ENCODE measurements at places on chromosomes 1 and 21. TPM values are rescaled to one million over a fixed set of nuclear protein-coding genes. Genes with fewer than 3 reads are reported as not detected.

GRCh38 chr1:119896303-119896702, at the start of gene ADAM30:
Gene ADAM30, minus strand, starts transcription at chr1:119896515. Its CDS starts 179 bp downstream, at chr1:119896336.
- no peak for DNase-seq

- no peak for DNase-seq
Observed at GRCh38 chr1:9676815-9677393, 25.4 kb downstream of the PIK3CD start.

DNA sequence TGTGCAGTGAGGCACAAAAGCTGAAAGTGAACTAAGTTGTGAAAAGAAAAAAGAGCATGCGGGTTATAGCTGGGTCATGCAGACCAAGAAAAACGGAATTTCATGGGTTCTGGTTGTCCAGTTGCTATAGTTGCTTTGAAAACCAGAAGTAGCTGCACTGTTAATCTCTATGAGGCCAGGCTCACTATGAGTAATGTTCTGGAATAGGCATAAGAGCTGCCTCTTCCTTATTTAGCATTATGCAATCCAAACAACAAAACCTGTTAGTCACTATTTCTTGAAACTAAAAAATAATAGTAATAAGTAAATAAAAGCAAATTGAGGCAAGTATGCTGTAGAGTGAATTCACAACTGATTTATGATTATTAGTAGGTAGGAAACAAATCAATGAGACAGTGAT, 1383.7 kb downstream of the MRPL39 start:
- no peak for DNase-seq

DNA sequence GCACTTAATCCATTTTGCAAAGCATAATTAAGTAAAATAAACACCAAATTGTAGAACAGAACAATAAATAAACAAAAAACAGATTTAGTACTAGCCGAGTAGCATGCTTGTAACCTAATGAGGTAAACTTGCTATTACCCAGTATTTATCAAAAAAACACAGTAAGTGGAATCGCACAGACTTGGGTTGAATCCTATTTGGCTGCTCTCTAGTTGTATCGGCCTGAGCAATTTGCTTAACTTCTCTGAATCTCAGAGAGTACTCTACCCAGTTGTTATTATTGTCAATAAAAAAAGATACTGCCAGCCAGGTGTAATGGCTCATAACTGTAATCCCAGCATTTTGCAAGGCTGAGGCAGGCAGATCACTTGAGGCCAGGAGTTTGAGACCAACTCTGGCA, 664.3 kb downstream of the ADGRL2 start:
- no peak for DNase-seq

DNA sequence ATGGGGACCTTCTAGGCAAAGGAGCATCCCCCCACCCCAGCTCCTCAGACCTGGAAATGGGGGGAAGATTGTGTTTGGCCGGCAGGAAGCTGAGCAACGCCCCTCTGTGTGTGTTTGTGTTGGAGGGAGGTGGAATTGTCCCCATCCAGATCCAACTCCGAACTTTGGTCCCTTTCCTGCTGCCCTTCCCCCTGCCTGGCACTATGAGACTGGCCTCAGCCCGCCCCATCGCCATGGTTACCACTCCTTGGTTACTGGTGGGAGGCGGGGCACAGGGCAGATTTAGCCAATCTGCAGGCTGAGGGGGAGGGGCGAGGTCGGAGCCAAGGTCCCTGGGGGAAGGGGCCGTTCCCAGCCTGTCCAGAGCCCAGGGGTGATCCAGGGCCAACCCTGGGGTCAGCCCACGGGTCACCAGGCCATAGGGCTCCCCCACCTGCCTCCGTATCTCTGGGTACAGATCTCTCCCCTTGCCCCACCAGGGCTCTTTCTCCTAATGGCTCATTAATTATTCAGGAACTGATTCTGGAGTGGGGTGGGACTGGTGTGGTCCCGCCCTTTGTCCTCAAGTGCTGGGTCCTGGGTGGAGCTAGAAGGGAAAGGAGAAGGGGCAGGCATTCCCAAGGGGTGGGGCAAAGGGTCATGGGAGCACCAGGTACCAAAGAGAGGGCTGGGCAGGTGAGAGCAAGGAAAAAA, 15.2 kb downstream of the PTPRF start:
- no peak for DNase-seq

- DNase-seq, result peak; percentile 97
Observed at GRCh38 chr1:153880962-153881361, 41.8 kb downstream of the GATAD2B start.

GRCh38 chr1:7893529-7894180, 40.8 kb upstream of the UTS2 start:
- no peak for DNase-seq

DNA sequence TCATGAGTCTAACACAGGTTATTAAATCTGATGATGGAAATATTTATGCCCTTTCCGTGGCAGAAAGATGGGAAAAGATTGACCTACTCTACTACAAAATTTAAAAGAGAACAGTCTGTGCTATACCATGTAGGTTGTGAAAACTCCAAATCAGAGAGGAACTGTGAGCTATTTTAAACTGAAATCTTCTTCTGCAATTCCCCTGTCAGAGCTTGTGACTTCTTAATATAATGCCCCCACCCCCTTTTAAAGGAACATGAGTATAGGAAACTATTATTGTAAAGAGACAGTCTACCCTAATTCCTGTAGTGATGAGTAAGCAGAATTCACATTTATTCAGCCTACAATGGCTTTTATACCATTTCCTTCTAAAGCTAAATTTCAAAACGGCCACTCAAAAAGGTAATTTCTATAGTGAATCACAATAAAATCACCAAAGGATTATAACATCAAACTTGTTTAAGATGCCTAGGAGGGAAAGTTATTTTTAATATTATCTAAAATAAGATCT, 11.7 kb downstream of the DSCAM start:
- DNase-seq, result no peak

- no peak for DNase-seq
Observed at GRCh38 chr1:86441581-86441980, 17.6 kb downstream of the CLCA2 start.

DNA sequence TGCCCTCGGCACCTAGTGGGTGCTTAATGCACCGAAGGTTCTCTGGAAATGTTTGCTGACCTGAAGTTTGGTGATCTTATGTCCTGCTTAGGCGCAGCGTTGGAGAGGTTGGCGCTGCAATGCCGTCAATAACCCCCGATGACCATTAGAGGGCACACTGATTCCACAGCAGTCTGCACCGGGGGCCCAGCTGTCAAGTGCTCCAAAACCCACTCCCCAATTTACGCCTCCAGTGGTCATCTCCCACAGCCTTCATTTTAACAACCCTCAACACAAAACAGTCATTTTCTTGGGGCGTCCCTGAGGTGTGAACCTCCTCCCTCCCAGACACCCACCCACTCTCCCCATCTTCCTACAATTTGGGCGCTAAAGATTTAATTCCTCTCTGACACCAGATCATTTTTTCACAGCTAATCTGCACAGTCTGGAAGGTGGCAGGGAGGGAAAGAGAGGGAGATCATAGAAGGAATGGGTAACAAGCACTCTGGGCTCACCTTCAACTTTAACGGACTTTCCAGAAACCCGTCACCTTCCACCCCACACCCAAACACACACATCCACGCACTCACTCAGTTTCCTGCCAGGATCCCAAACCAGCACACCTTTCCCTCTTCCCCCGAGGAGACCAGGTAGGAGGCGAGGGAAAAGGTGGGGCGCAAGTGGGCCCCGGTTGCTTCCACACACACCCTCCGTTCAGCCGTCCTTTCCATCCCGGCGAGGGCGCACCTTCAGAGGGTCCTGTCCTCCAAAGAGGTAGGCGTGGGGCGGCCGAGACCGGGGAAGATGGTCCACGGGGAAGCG, 570 bp upstream of the NPR1 start:
- no peak for DNase-seq

GRCh38 chr21:38804789-38805327, 871 bp upstream of the ETS2 start:
- DNase-seq, result no peak

GRCh38 chr1:153635872-153636271, 2.0 kb downstream of the CHTOP start:
- DNase-seq, result no peak

DNA sequence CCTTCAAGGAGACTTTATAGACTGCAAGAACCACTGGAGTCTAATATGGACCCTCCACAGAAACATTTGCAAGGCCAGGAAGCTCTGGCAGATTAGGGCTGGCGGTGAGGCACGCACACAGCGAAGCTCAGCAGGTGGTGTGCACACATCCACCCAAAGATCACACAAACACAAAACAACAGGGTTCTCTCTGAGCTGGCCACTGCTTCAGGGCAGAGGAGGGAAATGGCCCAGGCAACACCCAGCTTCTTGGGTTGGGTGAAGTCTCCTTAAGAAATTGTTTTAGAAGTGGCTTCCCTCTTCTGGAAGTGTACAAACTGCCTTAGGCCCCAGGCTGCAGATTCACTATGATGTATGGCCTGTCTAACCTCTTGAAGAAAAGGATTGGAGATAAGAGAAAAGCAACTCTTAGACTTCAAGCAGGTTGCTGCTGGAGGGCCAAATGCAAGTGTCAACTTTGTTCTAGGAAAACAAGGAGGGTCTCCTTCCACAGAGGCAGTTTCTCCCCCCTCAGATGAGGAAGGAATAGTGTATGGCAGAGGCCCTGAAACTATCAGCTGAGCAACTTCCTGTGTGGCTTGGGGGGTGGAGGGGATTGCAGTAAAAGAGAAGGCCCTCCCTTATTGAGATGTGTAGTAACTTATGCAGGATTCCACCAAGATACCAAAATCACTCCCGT, 2.0 kb downstream of the RCSD1 start:
- no peak for DNase-seq

DNA sequence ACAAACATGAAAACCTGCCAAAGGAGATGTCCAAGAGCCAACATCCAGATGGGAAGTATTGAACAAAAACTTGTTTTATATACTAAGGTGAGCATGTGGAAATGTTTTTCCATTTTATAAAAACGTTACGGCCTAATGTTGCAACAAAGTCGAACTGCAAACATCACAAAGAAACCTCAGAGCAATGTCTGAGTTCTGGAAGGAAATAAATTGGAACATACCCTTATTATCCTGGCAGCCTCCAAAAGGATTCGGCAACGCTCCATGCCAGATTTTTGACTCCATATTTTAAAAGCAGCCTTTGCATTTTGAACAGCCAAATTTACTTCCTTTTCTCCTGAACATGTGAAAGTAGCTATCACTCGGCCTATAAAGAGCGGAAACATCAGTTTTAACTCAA, 3.3 kb downstream of the ALDH9A1 start:
- DNase-seq, result peak; percentile 15

DNA sequence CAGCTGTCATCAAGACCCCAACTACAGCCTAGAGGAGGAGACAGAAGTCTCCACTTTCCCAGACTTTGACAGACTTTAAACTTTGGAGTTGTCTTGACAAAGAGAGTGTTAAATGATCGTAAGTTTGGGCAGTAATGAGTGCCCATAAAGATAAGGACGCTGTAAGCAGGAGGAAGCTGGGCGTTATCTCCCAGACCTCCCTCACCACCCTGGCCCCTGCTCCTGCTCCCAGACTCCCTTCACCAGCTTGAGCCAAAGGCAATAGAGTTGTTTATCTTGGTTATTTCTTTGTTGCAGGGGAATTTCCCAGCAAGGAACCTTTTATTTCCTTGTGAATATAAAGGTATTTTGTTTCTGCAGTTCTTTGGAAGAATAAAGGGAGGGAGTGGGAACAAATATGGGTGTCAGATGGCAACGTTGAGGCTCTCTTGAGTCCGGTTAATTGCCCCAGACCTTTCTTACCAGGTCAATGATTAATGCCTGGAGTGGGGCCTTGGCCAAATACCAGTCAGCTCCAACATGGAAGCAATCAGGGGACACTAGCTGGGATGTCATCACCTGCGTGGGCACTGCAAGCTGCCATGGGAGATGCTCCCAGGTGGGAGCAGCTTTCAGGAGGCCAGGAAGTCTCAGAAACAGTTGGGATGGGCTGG, 4.4 kb downstream of the PIGR start:
- DNase-seq, result no peak

DNA sequence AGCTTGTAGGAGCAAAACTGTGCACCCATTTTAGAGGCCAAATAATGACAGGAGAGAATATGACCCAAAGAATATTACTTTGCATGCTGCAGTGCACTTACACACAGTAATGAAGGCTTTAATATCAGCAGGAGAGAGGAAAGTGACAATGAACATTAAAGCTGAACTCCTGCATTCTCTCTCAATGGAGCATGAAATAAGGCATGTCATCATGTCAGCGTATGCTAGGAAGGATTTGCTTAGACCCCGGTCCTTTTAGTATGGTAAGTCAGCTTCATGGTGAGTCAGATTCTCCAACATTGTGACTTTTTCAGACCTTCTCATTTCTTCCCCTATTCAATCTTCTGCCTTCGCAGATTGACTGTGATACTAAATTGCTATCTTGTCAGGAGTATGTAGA, 210.7 kb upstream of the TMPRSS15 start:
- DNase-seq, result no peak

GRCh38 chr1:180544050-180544449, 14.7 kb upstream of the OVAAL start:
- DNase-seq, result no peak

- DNase-seq, result no peak
Observed at GRCh38 chr21:17693801-17694200, 81.1 kb upstream of the BTG3 start.

DNA sequence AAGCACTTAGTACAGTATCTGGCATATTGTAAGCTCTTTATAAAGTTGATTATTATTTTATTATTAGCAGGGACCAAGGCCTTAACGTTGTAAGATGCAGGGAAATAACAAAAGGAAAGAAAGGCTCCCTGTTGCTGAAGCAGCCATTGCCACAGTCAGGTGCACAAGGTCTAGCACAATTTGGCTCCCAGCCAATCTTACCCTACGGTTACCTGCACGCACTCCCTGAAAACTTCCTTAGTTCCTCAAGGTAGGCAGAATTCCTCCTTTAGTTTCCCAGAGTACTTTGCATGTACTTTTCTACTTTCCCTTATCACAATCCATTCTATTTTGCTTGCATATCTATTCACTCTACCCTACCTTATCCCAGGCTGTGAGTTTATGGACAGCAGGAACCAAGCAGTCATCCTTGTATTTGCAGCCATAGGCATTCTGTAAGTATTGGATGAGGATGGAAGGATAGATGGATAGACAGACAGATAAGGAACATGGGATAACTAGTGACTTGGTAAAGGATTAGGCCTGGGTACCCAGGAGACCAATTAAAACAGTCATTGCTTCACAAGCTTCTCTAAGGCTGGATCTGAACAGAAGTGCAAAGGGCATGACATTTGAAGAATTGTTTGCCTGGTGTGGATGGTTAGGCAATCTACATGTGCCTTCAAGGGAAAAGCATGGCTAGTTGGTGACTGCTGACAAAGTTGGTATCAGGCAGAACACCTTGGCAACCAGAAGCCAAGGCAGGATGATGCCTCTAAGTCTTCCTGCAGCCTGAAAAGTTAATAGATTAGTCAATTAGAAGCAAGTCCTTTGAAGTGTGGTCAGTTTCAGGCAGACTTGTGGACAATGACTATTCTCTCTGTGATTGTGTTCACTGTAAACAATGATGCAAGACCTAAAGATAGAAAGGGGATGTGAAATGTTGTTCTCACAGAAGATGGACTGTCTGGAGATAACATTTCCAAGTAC, 20.8 kb upstream of the JAK1 start:
- no peak for DNase-seq

Gene MCOLN2
- polyA plus RNA-seq, result 0.12 TPM

Gene SLAMF6
- polyA plus RNA-seq, result 3.0 TPM

Gene SYT14
- 2.2 TPM for polyA plus RNA-seq

Gene ANKRD35
- 2.3 TPM for polyA plus RNA-seq

Gene OR2L8
- polyA plus RNA-seq, result not detected

Gene EVA1B
- polyA plus RNA-seq, result 17.7 TPM

Gene RUSC1
- 21.6 TPM for polyA plus RNA-seq

Gene SPRR4
- polyA plus RNA-seq, result not detected

Gene RWDD3
- polyA plus RNA-seq, result 31.2 TPM

Gene SLAMF9
- not detected for polyA plus RNA-seq

Gene NTMT2
- 0.85 TPM for polyA plus RNA-seq
